T-helper 2 cell (primary cell): ENCODE measurements at places on chromosomes 11 and 22.

DNA sequence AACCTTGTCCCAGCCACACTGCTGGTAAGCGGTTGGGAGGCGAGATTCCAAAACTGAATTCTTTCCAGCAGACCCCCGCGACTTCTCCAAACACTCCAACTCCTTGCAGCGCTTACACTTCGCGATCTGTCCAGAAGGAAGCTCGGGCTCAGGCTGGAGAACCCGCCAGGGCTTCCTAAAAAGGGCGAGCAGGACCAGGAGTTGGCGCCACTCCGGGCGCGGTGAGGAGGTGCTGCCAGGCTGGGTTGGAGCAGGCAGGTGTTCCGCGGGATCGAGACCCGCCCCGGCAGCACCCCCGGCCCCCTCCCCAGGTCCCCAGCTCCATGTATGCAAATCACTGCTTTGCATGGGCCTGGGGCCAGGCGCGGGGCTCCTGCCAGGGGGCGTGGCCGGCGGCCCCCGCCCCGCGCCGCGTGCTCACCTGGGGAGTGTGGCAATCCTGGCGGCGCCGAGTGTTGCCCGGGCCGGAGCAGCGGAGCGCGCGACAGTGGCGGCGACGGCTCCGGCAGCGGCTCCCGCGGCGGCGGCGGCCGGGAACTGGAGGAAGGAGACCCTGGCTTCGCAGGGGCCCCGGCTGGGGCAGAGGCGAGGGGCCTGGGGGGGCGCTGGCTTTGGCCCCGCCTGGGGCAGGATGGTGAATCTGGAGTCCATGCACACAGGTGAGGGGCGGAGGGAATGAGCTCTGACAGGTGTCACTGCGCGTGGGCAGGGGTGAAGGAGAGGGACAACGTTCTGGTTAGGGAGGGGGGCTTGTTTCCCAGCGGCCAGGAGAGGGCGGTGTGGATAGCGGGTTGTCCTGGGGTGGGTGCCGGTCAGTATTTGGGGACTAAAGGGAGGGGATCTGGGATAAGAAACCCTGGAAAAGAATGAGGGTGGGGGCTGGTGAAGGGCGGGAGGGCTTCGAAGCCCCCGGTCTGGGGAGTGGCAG, at the start of gene POU2F3:
POU2F3 (plus strand) TSS at position 428 of the 928 bp plus-strand sequence; CDS start at position 632, 204 bp downstream.
- DNase-seq: no peak

- DNase-seq: no peak
These were observed 7.9 kb downstream of the PACS1 start for GRCh38 chr11:66077927-66078326.

- no peak for DNase-seq
These were observed 19.1 kb upstream of the NECTIN1 start for GRCh38 chr11:119747868-119748660.

- no peak for DNase-seq
These were observed 29.0 kb upstream of the KRTAP5-7 start for GRCh38 chr11:71498091-71498490.

DNA sequence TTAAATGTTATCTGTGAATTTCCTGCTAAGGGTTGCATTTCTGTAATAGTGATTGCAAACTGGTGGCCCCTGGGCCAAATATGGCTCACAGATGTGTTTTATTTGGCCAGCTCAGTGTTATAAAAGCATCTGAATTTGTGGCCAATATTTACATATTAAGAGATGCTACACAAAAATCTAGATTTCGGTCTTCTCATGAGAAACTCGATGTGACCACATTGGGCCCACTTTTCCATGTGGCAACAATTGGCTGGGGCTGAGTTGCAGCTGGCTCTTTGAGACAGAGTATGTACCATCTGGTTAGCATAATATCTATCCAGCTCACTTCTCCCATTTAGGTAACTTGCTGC, 244.5 kb upstream of the POU2AF2 start:
- DNase-seq: no peak

- no peak for DNase-seq
These were observed 1257.8 kb upstream of the TENM4 start for GRCh38 chr11:80698637-80699036.

- DNase-seq: no peak
These were observed 367.6 kb downstream of the ETS1 start for GRCh38 chr11:128219731-128220120.

DNA sequence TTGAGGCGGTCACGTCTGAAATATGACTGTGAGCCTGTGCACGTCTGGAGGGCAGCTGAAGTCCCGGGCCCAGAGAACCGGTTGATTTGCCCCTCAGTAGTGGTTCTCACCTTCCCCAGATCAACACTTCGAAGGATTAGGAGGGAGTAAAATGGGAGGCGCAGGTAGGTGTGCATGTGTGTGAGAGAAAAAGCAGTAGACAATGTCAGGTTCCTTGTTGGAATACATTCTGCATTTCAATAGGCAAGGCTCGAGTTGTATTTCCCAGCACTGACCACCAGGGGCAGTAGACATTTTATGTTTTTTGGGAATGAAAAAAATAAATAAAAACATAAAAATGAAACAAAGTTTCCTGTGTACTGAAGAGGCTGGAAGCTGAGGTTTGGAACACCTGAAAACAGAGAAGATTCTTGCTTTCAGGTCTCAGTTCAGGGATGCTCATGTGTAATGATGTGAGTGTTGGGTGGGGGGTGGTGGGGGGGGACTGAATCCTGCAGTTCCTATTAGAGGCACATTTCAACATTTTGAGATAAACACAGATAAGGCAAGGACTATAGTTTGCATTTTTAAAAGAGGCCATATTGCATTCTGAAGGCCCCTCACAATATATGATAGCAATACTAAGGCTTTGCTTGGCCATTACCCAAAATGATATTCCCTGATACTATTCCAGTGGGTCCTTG, 333.9 kb downstream of the CADM1 start:
- DNase-seq: peak; percentile 32

DNA sequence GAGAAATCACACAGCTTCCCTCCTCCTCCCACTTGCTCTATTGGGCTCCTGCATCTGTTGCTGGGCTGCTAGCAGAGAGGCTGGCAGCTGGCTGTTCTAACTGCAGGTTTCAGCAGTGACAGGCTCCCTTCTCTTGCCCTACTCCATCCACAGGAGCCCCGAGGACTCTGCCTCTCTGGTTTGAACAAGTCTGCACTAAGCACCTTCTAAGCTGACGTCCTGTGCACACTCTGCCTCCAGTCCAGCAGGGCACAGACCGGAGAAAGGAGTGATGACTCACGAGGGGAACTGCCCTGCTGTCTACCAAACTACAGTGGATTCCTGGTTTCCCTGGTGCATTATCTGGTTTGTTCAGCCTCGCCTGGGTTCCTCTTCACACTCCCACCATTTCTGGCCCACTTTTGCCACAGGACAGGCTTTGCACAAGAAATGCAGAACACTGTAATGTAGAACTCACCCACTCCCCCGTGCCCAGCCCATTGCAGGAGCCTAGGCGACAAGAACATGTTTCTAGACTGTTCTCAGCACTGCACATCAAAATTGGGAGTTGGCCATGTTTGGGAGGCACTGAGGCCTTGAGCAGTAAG, 26.0 kb downstream of the IL10RA start:
- no peak for DNase-seq

DNA sequence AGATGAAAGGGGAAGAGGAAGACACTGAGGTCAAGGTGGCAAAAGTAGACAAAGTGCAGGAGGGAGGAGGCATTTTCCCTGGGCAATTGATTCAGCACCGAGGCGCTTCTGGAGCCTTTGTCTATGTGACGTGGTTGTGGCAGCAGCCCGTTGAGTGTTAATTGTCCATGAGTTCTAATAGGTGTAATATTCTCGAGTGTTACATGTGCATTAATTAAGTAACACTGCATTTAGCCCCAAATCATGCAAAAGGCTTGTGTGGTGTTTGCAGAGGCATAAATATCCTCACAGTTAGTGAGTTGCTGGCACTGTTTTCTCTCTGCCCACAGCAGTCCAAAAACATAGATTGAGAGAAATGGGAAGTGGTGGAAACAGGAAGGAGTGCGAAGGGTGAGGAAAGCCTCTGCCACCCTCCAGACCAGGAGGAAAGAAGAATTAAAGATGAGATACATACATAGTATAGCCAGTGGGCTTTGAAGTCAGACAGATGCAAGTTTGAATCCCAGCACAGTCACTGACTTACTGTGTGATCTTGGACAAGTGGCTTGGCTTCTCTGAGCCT, 361.2 kb downstream of the MN1 start:
- DNase-seq: no peak

GRCh38 chr11:112631333-112631732, 329.9 kb upstream of the NCAM1 start:
- DNase-seq: no peak
